ENCODE measurements at places on chromosomes 7 and 10.

- DNase-seq = no peak
Measured at GRCh38 chr7:140159497-140159896, 17.3 kb downstream of the KDM7A start.

DNA sequence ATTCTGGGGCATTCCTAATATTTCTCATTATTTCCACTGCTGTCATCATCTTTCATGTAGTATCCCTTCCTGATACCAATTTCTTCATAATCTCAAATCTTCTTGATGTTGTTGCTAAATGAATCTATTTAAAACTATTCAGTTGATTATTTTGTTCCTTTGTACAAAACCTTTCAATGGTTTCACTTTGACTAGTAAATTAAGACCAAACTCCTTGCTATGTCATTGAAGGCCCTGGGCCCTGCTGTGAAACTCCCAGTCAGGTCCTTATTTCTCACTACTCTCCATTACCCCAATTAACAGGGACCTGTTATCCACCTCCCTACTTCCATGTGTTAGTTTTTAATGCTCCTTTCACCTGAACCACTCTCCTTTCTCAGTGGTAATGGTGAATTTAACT is 97.0 kb downstream of the CTTNBP2 start:
- no peak for DNase-seq

DNA sequence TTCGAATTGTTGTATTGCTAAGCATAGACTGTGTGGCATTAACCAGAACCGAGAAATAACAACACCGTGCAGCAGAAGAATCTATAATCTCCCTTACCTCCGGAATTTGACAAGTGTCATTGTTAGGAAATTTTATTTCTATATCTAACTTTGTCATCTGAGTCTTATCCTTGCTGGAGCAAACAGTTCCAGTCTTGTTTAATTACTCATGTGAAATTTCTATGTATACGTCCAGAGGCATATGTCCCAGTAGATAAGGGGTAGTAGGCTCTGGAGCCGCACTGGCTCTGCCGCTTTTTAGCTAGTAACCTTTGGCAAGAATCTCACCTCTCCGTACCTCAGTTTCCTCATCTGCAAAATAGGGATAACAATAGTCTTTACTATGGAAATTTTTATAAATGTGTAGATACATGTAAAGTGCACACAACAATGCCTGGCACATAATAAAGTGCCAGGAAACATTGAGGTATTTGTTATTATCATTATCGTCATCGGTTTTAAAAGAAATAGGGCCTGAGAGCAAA is 228.6 kb downstream of the VTI1A start:
- no peak for DNase-seq

DNA sequence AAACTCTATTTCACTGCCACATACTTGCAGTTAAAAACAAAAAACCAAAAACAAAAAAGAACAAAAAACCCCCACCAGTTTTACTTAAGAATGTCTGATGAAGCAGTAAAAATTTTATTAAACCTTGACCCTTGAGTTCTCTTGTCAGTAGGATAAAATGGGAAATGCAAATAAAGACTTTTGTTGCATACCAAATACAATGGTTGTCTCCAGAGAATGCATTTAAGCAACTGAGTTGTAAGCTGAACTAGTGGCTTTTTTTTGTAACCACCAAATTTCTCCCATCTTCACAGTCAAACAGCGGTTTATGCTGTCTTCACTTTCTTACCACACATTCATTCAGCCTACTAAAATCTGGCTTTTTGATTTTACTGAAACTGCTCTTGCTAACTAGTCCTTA is 3.1 kb downstream of the SYPL1 start:
- no peak for DNase-seq

GRCh38 chr7:85287106-85287825 is 100.4 kb upstream of the SEMA3D start:
- DNase-seq = no peak

GRCh38 chr10:1858547-1858946 is 121.2 kb upstream of the ADARB2 start:
- no peak for DNase-seq

GRCh38 chr10:102819054-102819453 is 18.2 kb downstream of the CYP17A1 start:
- no peak for DNase-seq

DNA sequence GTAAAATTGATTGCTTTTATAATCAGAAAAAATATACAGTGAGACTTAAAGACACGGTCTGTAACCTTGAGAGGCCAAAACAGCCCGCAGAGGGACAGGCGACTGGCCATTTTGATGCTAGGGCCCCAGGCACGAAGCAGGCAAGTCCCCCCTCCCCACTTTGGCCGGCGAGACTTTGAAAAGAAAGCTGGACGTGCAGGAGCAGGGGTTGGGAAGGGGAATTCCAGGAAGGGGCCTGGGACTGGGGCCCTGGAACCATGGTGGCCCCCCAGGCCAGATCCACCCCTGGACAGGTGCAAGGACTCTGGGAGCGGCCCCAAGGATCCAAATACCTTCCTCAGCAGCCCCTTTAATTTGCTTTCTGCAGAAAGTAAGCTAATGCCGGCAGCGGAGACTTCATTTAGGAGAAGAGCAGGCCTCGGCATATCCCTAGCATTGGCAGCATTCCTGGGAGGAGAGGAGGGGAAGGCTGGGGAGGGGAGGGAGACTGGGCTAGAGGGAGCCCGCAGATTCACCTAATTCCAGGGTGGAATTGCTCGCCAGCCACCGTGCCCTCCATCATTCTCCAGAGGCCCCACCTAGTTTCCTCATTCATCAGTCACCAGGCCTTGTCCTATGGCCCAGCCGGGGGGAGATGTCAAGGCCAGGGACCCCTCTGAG is 24.9 kb upstream of the TNRC18 start:
- no peak for DNase-seq

DNA sequence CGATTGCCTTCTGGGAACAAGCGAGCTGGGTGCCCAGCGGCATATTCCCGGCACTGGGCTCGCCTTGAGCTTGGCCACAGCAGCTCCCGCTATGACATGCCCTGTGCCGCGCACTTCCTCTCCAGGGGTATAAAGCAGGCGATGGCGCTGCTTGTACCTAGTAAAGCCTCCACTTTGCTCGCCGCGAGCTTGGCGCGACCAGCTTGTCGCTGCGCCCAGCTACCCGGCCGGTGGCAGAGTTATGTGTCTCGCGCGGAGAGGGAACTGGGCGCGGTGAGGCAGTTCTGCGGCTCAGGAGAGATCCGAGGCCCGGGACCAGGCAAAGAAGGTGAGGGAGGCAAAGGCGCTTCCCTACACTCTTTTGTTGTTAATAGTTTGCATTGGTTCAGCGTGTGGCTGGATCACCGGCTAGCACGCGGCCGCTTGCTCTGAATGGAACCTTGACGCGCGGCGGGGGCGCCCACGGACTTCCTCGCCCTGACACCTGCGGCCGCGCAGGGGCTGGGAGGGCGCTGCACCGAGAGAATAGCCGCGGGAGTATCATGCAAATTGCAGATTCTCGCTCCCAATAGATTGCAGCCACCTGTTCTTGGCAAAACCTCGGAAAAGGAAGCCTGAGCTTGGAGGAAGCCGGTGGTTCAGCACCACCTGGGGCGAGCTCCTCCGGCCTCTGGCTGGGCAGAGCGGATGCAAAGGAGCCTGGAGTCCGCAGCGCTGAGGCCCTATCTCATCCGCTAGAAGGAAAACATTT is 3.0 kb upstream of the BUB3 start:
- no peak for DNase-seq

- DNase-seq = no peak
Measured at GRCh38 chr7:113200281-113200680, 81.9 kb upstream of the SMIM30 start.

DNA sequence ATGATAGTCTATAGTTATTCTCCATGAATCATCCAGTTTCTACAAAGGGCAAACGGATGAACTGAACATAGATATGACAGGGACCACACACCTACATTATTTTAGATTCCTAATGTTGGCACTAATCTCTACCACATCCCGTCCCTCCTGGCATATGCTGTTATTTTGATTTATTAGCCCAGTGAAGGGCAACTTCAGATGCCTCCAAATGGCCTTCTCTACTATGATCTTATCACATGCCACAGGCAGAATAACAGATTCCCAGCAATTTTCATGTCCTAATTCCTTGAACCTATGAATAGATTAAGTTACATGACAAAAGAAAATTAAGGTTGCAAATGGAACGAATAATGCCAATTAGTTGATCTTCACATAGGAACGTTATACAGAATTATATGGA is 474.7 kb downstream of the ANKRD7 start:
- DNase-seq = no peak
